ENCODE measurements at places on chromosomes 11 and 22.
A peak's percentile ranks its signal among the peaks of the same experiment; 100 is the strongest.

DNA sequence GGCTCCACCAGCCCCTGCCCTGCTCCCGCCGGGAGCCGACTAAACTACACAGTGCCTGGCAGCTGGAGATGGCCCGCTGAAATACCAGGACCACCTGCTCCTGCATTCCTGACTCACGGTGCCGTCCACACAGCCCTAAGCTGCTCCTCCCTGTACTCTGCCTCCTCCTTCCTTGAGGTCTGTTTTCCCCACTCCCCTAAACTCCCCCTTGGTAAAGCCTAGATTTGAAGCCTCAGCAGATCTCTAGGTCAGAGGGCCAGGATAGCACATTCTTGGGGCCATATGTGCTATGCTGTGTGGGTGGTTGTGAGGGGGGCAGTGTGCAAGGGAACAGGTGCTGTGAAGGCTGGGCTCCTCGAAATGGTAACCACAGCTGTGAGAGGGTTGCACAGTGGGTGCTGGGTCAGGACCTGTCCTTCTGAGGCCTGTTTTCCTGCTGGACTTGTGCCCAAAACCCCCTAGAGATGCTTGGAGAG, 9.7 kb downstream of the LRFN4 start:
- DNase-seq, result no peak

- no peak for DNase-seq
Measured at GRCh38 chr22:36946421-36947158, 33.2 kb downstream of the CSF2RB start.

DNA sequence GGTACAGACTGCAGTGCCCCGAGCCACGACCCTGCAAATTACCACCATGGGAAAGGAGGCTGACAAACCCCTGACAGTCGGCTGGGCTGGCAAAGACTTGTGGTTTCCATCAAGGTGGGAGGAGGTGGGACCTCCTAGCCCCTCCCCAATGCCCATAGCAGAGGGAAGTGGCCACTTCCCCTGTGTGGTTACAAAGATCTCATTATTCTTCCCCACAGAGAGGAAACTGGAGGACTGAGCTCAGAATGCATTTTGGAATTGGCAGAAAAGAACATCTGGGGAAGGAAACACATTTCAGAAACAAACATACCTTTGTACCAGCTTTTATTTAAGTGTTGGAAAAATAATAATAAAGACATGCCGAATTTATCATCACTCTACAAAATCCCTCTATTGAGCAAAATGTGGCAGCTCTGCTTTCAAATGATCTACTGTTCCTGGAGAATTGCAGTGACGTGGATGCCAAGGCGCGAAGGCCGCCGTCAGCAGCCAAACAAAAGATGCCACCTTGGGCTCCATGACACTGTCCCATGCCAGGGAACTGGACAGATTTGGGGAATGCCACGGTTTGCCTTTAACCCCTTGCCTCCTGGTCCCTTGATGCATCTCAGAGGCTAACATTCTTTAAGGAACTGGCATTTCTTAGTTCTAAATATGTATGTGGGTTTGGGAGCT, 169.6 kb downstream of the CRYBB2 start:
- DNase-seq, result no peak

DNA sequence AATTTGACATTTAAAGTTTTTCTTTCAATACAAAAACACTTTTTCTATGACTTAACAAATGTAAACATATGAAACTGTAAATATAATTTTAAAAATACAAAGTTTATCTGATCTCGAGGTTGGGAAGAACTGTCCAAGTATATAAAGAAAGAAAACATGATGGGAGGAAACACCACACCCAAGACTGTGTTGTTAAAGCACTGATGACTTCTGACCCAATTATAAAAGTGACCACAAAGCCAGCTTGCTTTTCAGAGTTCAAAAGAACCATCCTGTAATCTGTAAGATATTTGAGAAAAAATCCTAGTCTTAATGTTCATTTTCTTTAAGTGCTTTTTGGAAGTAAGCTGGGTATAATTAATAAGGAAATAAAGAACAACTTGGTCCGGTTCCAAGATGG, 15.6 kb downstream of the CEP57 start:
- no peak for DNase-seq

- DNase-seq, result peak; percentile 30
Measured at GRCh38 chr11:95067841-95068219, 1.1 kb downstream of the SRSF8 start.

DNA sequence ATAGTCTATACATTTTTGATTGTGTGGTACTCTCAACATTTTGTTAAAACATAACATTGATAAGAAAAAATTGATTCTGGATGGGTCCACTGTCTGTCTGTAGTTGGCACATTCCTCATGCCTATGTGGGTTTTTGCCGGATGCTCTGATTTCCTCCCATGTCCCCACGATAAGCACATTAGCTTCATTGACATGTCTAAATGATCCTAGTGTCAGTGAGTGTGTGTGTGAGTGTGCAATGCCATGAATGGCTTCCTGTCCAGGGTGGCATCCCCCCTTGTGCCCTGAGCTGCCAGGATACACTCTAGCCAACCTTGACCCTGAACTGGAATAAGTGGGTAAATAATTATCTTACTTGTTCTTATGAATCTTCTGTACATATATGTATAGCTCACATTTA, 5.4 kb downstream of the SFI1 start:
- DNase-seq, result no peak

- DNase-seq, result no peak
Measured at GRCh38 chr11:76729214-76729613, 53.9 kb upstream of the TSKU start.

- no peak for DNase-seq
Measured at GRCh38 chr11:94193288-94193687, 64.6 kb downstream of the PANX1 start.

- DNase-seq, result no peak
Measured at GRCh38 chr22:36155702-36156101, 4.9 kb downstream of the APOL3 start.

GRCh38 chr22:48717883-48718817, 1109.5 kb downstream of the BRD1 start:
- no peak for DNase-seq

DNA sequence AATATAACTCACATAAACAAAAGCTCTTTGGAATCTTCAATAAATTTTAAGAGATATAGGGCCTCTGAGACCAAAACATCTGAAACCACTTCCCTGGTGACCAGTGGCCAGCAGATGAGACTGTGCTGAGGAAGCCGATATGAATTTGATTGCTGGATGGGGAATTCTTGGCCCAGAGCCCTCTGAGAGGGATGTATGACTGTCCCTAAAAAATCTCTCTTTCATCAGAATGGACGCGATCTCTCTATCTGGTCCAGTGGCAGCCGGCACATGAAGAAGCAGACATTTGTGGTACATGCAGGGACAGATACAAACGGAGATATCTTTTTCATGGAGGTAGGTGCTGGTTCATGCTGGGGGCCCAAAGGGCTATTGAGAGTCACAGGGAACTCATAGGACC, 37.5 kb downstream of the MYBPC3 start:
- no peak for DNase-seq

- DNase-seq, result peak; percentile 70
Measured at GRCh38 chr11:120172054-120172911, 34.4 kb upstream of the TRIM29 start.

- DNase-seq, result no peak
Measured at GRCh38 chr11:73932781-73933180, 18.0 kb upstream of the DNAJB13 start.

DNA sequence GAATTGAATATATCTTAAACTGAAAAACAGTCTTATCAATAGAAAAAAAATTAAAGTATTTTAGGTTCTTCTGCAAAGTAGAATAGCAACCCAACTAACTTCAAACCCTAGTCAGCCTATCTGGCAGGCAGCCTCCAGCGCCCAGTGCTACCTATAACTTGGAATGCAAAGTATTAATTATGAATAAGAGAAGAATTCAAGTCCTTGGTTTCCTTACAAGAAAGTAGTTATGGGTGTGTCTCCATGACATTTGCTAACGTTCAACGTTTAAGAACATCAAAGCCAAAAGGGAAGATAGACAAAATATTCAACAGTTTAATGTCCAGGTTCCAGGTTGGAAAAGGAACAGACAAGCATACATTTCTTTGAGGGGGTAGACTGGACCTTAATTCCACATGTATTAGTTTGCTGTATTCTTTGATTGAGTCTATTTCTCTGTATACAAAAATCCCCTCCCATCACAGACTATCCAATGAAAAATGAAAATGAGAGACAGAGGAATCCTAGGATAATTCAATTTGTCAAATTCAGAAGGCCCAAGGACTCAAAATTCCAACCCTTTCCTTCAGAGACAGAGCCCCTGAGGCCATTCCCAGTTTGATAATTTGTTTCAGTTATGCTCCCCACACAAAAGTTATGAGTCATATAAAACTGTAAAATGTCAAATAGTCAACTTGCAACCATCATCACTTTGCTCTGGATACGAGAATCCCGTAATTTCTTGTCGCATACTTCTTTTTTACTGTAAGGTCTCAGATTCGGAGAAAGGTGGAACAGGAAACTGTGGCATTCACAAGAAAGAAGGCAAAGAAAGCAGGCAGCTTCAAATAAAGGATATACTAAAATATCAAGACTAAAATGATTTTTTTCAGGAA, 83.7 kb upstream of the CHRM4 start:
- no peak for DNase-seq

GRCh38 chr11:73493956-73494598, 103.8 kb downstream of the FAM168A start:
- DNase-seq, result no peak

DNA sequence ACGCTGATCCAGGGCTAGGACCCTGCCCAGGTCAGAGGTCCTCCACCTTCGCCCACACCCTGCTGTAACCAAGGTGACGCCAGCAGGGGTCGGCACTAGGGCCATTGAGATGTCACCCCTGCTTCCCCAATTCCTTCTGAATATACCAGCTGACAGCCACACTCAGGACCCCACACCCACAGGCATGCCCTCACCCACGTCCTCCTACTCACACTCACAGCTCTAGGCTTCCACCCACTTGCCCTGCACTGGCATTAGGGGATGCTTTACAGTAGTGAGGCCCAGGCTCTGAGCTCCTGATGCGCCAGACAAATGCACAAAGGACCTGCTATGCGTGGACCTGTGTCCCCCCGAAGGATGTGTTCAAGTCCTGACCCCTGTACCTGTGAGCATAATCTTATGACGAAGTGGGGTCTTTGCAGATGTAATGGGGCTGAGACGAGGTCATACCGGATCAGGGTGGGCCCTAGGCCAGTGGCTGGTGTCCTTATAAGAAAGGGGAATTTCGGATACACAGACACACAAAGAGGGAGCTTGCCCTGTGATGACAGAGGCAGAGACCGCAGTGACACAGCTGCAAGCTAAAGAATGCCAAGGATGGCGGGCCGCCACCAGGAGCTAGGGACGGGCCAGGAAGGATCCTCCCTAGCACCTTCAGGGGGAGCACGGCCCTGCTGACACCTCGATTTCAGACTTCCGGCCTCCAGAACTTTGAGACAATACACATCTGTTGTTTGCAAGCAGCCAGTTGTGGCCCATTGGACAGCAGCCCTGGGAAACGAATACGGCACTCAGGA, 11.2 kb downstream of the WNT11 start:
- no peak for DNase-seq

DNA sequence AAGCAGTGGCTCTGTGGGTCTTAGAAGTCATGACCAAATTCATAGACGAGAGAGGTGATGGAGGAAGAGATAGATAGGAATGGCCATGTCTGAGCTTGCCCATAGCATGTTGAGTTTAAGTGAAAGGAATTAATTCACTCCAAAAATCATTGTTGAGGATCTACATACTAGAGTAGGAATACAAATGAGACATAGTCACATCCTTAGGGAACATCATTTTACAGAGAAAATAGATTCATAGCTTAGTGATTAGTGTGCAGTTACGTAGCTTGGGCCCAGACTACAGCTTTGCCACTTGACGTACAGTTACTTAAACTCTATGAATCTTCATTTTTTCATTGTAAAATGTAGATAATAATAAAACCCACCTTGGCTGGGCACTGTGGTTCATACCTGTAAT, 21.4 kb upstream of the BMAL1 start:
- DNase-seq, result no peak

All from NCI-H1417 (cell line).